ENCODE measurements at places on chromosomes 12 and 14.

DNA sequence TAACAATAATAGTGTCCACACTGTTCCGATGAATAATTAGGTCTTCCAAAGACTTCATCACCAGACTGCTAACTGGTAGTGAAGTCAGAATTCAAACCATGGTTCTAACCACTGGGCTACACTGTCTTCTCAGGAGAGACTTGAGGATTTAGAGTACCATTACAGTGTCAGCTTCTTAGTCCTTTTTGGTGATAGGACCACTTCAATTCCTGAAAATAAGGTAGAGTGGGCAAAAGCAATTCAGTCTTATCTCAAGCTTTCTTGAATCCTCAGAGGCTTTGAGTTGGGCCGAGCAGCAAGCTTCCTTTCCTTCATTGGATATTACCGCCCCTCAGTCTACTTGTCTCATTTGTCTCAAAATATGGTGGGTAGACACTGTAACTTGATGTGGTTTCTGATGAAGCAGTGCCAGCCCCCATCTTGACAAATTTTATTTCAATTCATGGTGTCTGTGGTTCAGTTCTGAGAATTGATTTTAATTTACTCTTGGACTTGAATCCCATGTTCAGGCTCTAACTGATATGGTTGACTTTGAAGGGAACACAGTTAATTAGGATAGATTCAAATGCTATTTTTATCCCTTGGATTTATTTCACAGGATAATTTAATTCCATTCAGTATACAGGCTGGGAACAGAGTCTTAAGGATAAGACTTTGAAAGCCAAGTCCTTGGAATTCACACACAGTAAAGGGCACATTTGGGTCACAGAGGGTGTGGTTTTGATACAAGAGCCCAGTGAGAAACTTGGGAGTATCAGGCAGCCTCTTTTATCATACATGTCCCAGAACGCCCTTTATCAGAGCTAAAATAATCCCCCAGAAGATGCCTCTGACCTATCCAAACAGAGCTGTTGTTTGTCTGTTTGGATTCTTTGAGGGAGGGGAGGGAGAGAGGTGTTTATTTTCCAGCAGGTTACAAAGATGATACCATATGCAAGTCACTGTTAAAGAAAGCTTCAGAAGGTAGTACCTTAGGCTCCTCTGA is 167.3 kb downstream of the PRKCH start:
- no peak for DNase-seq

DNA sequence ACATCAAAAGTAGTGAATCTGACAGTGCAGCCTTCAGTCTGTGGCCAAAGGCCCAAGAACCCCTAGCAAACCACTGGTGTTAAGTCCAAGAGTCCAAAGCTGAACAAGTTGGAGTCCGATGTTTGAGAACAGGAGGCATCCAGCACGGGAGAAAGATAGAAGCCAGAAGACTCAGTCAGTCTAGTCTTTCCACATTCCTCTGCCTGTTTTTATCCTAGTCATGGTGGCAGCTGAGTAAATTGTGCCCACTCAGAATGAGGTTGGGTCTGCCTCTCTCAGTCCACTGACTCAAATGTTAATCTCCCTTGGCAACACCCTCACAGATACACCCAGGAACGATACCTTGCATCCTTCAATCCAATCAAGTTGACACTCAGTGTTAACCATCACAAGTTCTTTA is 1255.4 kb downstream of the LRFN5 start:
- no peak for DNase-seq

DNA sequence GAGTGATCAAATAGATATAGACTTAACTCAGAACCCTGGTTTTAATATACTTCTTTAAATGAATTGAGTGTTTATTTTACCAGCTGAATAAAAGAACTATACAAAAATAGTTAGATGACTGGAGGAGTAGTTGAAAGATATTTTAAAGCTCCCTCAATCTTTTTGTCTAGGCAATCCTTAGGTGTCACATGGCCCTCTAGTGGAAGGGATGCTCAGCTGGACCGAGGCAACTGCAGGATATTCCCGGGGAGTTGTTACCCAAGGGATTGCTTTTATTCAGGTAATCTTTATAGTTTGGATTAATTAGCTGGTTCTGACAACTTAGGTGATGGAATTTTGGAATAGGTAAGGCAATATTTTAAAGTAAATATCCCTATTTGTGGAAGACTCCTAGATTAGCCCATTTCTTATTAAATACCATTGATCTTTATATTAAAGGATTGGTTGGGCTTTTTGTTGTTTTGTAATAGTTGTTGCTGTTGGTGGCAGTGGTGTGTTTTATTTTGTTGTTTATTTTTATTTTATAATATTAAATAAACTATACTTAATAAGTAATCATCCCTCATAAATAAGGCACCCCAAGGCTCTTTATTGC is 57.1 kb downstream of the ZDHHC17 start:
- DNase-seq, result no peak

- no peak for DNase-seq
Observed at GRCh38 chr14:29652571-29652970, 275.1 kb downstream of the PRKD1 start.

GRCh38 chr12:122371475-122372045 is 50.9 kb downstream of the CLIP1 start:
- no peak for DNase-seq

DNA sequence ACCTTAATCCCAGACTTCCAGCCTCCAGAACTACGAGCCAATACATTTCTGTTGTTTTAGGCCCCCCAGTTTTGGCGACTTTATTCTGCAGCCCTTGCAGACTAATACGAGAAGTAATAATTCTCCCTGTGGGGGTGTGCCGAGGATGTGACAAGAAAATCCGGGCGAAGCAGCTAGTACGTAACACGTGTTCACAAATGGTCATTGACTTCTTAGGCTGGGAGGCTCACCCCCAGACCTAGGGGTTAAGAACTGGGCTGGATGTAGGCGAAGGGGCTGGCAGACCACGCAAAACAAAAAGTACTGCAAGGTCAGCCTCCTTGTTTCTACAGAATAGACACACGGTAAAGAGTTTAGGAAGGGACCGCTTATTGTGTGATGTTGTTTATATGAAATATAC is 69.8 kb upstream of the ESRRB start:
- no peak for DNase-seq

- no peak for DNase-seq
Observed at GRCh38 chr12:29316752-29317151, 64.2 kb downstream of the ERGIC2 start.

DNA sequence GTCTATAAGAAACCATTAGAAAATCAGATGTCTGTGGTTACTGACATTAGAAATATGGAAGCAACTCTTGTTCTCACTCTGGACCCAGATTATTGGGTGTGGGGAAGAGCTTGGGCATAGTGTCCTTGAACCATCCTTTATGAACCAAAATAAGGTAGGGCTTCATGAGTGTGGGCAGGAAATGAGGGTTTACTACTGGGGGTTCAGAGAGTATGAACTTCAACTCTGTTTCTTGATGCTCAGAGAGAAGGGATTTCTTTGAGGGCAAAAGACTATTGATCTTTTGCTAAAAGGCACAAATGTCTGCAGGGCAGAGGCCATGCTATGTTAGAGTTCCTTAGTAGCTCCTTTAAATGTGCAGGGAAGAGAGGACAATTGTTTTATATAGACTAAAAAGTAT is 183.3 kb upstream of the ATP2B1 start:
- no peak for DNase-seq

DNA sequence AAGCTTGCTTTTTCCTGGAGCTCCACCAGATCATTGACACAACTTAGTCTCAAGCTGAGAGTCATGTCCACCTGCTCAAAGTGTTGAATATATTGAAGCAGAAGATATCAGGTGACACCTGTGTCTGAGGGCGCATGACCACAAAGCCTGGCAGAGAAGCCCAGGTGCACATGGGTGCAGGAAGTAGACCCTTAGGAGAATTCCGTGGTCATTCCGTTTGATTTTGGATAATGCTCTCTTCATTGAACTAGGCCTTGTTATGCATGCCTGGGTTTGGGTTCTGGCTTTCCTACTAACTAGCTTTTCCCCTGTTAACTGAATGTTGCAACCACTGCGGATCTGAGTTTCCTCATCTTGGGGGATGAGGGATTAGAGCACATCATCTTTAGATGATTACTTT is 7.1 kb downstream of the ARHGDIB start:
- no peak for DNase-seq

- no peak for DNase-seq
Observed at GRCh38 chr14:68239988-68240771, 420.6 kb downstream of the RAD51B start.

DNA sequence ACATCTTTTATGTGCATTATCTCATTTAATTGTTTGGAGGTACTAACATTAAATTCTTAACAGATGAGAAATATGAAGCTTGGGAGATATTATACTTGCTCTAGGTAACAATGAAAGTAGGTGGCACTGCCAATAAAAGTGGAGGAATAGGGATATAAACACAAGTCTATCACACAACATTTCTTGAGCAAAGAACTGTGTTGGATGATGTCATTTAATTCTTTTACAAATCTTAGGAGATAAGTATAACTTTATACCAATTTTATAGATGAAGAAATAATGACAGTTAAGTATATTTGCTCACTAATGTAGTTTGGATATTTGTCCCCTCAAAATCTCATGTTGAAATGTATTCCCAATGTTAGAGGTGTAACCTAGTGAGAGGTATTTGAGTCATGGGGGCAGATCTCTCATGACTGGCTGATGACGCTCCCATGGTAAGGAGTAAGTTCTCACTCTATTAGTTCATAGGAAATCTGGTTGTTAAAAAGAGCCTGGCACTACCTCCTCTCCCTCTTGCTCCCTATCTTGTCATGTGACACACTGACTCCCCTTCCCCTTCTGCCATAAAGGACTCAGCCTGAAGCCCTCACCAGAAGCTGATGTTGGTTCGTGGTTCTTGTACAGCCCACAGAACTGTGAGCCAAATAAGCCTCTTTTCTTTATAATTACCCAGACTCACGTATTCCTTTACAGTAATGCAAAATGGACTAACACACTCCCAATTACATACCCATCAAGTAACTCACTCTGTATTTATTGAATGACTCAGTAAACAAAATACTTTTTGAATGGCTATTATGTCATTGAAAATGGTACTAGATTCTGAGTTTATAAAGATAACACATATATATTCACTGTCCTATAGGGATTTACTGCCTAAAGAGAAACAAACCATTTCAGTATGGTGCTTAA is 146.8 kb upstream of the KITLG start:
- no peak for DNase-seq

DNA sequence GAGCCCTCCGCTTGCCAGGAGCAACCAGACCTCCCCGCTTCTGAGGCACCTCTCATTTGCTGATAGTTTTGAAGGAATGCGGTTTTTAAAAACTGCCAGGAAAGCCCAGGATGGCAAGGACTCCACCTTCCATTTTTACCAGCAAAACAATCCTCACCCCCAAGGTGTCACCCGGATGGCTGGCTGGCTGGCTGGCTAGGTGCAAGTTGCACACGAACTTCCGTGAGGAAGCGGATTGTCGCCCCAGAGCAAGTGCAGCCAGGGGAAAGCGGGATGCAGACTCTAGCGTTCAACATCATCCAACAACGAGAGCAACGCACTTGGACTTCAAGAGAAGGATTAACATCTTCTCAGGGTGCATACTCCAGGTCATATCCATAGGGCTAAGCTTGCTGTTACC is 125.4 kb downstream of the RIMBP2 start:
- no peak for DNase-seq

DNA sequence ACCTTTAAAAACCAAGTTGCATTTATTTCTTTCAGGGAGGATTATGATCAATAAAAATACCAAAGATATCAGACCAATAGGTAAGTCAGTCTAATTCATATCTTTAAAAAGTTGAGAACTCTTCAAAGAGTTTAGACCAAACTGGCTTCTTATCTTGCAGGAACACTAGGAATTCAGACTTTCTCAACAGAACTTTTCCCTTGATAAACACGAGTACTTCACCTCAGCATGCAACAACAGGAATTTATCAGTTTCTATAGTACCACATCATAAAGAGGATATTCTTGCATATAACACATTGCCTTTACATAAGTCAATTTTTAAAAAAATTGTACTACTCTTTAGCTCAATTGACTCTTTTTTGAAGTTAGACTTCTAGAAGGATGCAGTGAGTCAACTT is 68.2 kb downstream of the DNAI7 start:
- DNase-seq, result no peak

All from stimulated activated CD4-positive, alpha-beta T cell treated with anti-CD3 and anti-CD28 coated beads, Interleukin-4, amount 100 ng/mL, for 24 hours (primary cell).